ENCODE measurements at places on chromosomes 2 and 18.
A peak's percentile ranks its signal among the peaks of the same experiment; 100 is the strongest.

DNA sequence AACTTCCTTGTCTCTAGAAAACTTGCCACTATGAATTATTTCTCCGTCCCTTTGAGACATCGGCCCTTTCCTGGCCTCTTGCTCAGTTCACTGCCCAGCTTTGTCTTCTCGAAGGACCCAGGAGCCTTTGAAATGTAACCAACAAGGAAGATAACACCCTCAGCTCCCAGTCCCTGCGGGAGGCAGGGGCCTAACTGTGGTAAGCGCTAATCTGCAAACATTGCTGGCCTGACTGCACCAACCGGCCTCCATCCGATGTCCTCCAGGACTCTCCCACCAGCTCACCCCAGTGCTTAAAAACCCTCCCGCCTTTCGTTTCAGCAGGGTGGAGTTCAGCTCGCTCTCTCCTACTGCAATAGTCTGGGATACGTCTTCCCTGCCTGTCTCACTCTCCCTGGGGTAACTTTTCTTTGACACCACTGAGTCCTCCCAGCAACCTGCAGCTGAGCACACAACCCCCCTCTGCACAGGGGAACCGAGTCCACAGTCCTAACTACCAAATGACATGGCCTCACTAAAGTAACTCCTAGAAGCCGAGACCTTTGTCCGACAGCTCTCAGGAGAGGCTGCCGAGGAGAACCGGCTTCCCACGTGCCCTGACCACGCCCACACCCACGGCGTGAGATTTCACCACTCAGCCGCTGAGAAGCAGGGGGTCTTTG is 76.1 kb downstream of the MBP start:
- DNase-seq, result no peak

GRCh38 chr18:37438417-37439180 is 127.0 kb downstream of the CELF4 start:
- DNase-seq, result no peak

DNA sequence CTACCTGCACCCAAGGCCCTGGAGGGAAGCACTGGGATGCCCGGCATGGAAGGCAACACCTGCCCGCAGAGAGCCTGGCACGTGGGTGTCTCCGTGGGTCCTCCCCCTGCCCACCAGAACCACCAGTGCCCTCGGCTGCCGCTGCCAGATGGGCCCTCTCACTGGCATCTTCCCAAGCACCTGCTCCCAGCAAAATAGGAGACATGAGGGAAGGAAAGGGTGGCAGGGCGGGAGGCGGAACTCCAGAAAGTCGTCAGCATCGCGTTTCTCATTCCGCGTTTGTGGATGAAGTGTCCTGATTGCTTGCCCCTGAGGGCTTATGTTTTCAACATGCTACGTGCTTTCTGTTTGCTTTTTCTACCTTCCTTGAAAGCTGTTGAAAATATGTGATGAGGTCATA is 8.8 kb upstream of the SNTG2 start:
- no peak for DNase-seq

- DNase-seq, result peak; percentile 24
Observed at GRCh38 chr18:21955757-21956652, 213.4 kb upstream of the GATA6 start.

GRCh38 chr2:170375192-170375591 is 197.2 kb downstream of the MYO3B start:
- no peak for DNase-seq

DNA sequence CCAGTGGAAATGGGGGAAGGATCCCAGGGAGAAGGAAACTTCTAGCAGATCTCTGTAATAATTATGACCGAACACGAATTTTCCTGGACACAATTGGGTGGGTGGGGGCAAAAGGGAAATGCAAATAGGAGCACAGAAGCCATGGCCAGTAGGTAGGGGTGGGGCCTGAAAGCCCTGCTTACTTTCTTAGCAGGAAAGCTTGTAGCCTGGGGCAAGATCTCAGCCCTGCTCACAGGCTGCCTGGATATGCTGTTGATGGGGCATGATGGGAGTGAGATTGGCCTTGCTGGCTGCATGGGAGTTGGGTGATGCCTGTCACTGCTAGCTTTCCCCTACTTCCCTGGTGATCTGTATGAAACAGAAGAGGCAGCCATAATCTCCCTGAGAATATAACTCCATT is 45.9 kb upstream of the SPOPL start:
- no peak for DNase-seq

- DNase-seq, result no peak
Observed at GRCh38 chr2:191363267-191363666, 118.1 kb downstream of the MYO1B start.

GRCh38 chr2:6930923-6931647 is 13.9 kb downstream of the RNF144A start:
- DNase-seq, result no peak

DNA sequence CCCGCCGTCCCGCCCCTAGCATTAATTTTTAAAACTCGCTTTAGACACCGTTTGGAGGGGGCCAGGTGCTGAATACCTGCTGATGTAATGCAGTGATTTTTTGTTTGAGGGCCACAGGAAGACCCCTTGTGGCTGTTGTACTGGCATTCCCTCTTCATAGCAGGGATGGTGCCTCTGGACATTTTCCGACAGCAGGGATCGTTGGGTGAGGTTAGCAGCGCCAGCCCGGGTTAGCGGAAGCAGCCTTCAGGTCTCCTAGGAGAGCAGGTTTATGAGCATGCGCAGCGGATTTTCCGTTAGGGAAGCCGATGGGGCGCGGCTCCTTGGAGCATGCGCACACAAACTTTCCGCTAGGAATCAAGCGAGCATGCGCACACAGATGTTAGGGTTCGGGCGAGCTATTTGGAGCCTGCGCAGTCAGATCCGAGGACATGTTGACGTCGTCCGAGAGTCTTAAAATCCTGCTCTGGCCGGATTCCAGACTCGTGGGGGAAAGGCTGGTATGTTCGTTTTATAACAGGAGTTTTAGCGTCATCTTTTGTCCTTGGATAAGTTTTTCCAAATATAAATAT is 17.2 kb upstream of the C2orf74 start:
- DNase-seq, result peak; percentile 93
